ENCODE measurements at places on chromosomes 13 and 19.

GRCh38 chr19:58084596-58085347 lies 13.3 kb downstream of the ZSCAN18 start:
- no peak for DNase-seq

- DNase-seq, result no peak
Measured at GRCh38 chr19:3463714-3464586, 16.4 kb downstream of the SMIM24 start.

DNA sequence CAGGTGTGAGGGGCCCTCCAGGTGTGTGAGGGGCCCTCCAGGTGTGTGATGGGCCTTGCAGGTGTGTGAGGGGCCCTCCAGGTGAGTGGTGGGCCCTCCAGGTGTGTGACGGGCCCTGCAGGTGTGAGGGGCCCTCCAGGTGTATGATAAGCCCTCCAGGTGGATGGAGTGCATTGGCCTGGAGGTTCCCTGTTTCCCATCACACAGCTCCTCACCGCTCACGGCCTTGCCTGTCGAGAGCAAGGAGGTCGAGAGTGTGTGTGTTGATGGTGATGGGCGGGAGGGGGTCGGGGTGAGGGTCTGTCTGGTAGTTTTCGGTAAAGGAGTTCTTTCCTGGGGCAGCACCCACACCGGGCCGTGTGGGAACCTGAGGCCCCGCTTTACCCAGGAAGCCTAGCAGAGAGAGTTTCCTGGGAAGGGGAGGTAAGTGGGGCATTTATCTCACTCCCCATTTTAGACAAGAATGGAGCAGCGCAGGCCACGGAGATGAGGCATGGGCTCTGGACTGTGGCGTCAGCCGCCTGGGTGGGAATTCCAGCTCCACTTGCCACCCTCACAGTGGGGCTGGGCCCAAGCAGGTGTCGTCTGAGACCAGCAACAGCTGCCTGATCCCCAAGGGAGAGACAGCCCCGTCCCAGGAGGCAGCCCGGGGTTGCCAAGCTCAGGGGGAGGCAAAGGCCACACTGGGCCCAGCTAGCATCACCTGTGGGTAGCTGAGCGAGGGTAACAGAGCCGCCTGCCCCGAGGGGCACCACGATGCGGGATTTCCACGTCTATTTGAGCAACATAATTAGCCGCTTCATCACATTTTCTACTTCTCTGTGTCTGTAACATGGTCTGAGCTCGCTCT lies 10.9 kb upstream of the GAS6 start:
- DNase-seq, result no peak

GRCh38 chr13:98977568-98978265 lies at the start of gene DOCK9:
Gene DOCK9, minus strand, starts transcription at chr13:98978064. Its CDS starts 155 bp downstream, at chr13:98977909.
- no peak for DNase-seq

GRCh38 chr13:48944221-48944620 lies 31.5 kb upstream of the FNDC3A start:
- no peak for DNase-seq

DNA sequence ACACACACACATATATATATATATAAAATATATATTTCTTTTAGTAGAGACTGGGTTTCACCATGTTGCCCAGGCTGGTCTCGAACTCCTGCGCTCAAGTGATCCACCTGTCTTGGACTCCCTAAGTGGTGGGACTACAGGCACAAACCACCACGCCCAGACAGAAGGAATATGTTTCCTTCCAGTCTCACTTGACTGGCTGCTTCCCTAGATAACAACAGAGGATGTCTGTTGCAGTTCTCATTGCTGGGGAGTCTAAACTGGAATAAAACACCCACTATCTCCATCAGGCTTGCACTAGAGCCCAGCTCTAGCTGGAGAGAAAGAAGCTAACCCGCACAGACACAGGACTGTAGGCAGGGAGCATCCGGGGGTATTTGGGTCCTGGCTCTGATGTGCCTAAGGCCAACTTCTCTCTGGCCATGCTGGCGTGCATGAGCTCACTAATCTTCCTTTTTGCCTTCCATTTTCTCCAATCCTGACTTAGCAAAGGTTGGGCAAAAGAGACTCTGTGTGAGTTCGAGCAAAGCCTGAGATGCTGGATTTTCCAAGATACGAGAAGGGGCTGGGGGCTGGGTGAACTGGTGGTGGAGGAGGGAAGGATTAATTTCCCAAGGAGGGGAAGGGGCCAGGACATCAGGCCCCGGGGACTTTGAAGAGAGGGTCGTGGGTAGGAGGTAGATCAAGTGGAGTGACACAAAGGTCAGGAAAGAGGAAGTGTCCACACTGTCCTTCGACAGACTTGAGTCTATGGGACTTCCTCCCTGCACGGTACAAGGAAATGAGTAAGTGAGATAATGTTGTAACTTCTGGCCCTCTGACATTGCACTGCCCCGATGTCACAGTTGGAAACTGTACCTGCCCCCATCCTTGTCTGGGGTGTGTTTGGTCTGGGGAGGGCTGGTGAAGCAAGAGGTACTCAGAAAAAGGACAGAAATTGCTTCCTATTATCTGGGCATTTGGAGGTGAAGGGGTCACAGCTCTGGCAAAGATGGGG lies 22.5 kb upstream of the ALOX5AP start:
- DNase-seq, result peak; percentile 92

- DNase-seq, result no peak
Measured at GRCh38 chr13:44307255-44307654, 66.4 kb upstream of the SERP2 start.

DNA sequence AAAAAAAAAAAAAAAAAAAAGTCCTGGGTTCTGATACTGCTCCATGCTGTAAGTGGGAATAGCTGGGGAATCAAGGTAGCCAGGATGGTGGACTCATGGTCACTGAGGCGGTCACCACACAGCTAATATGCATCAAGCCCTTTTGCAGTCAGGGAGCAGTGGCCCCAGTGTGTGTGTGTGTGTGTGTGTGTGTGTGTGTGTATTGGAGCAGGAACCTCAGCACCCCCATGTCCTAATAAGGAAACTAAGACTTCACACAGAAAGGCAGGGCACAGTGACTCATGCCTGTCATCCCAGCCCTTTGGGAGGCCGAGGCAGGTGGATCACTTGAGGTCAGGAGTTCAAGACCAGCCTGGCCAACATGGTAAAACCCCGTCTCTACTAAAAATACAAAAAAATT lies 12.0 kb downstream of the B3GNT3 start:
- peak; percentile 3 for DNase-seq

- no peak for DNase-seq
Measured at GRCh38 chr13:48977286-48977625, 1.5 kb downstream of the FNDC3A start.

GRCh38 chr19:10086591-10087192 lies 575 bp downstream of the SHFL start:
- DNase-seq, result no peak

DNA sequence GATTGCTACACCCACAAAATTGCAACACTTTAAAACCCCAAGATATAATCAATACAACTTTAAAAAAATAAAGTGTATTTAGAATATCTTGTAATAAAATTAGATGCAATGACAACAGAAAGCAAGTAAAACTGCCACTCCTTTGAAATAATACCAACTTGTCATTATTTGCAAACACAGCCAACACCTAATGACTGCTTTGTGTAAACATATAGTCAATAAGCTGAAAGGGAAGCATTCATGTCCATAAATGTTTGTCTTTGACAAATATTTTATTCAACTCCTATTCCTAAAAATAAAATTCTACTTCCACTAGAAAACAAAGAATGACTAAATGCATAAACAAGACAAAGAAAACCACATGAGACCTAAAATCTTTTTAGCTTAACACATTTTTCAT lies 6.6 kb downstream of the SMAD9 start:
- DNase-seq, result no peak

DNA sequence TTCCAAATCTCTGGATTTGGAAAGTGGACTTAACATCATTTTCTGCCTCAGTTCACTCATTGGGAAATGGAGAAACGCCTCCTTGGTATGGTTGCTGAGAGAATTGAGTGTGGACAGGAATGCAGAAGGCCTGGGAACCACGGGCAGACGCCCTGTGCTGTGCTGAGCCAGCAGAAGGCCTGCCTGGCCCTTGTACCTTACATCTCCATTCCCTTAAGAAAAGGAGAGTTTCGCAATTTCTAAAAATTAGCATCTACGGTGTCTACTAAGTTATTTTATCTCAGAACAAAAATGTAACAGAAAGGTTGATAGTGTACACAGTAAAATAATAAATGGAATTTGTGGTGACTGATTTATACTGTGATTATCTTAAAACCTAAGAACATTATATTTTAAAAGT lies 78.7 kb downstream of the IPO5 start:
- no peak for DNase-seq

GRCh38 chr13:101649488-101650126 lies 197.1 kb downstream of the ITGBL1 start:
- peak; percentile 25 for DNase-seq

DNA sequence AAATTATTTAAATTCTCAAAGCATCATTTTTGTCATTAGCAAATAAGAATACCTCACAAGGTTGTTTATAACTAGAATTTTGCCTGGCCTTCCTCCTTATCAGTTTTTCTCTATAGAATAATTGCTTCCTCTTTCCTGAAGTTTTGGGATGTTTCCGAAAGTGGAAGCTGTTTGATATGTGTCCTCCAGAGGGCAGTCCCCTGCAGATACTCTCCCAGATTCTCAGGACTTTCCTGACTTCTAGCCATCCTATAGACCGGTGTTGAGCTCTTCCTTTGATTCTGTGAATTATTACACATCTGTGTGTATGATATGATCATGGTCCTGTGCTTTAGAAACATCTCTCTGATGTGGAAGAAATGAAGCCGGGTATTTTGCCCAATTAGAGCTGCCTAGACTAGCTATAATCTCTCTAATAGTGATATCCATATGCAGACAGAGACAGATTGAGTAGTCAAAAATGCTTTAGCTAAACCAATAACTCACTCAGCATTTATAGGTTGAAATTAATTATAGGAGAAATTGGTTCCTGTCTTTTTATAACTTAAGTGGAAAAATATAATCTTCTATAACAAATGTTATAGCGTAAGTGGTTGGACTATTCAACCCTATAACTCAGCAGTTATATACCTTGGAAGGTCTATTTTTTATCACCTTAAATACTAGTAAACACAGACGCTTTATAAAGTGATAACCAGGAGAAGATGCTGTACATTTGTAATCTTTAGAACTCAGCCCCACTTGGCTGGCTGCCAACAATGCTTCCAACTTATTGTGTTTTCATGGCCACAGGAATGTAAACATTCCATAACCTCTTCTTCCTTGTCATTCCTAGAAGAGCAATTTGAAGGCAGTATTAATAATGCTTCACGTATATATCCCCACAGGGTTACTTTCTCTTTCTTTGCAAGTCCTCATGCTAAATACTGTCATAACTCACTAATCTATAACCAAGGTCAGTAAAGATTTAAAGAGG lies 201.0 kb upstream of the RXFP2 start:
- DNase-seq, result peak; percentile 80

GRCh38 chr13:114203536-114203935 lies 24.5 kb downstream of the CFAP97D2 start:
- DNase-seq, result peak; percentile 29

- DNase-seq, result no peak
Measured at GRCh38 chr13:71493189-71493588, 373.8 kb downstream of the DACH1 start.

DNA sequence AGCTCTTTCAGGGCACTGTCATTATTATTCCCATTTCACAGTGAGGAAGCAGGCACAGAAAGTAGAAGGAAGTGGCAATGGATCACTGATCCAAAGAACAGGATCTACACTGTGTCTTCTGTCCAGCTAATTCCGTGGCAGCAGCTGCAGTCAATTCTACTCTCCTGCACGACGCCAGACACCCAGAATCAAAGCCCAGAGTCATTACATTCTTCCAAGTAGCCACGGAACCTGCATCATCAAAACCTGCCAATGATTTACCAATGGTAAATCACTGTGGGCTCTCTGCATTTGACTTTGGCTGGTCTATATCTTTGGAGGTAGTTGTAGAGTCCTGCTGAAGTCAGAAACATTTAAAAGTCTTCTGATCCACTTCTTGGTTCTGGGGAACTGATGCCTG lies 767.7 kb downstream of the LIG4 start:
- DNase-seq, result no peak

DNA sequence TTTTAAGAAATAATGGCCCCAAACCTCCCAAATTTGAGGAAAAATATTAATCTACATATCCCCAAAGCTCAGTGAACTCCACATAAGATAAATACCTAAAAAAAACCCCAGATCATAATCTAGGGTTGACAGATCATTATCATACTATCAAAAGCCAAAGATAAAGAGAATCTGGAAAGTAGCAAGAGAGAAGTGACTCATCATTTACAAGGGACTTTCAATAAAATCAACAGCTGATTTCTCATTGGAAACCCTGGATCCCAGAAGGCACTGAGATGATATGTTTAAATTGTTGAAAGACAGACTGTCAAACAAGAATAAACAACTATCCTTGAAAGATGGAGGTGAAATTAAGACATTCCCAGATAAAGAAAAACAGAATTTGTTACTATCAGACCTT lies 199.3 kb downstream of the KCNRG start:
- DNase-seq, result no peak

DNA sequence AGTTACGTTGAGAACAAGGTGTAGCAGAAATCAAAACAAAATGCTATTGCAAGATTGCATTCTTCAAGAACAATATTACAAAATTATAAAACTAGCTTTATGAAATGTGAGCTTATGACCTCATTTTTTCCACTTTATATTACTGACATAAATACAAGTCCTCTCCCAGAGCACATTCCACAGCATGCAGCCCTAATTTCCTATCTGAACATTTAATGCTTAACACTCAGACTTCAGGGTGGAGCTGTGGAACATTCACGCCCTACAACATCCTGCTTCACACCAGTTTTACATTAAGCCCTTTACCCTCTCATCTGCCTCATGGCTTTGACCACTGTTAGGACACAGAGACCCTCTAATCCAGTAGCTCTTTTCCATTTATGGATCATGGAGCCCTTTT lies 65.5 kb downstream of the EPSTI1 start:
- no peak for DNase-seq

DNA sequence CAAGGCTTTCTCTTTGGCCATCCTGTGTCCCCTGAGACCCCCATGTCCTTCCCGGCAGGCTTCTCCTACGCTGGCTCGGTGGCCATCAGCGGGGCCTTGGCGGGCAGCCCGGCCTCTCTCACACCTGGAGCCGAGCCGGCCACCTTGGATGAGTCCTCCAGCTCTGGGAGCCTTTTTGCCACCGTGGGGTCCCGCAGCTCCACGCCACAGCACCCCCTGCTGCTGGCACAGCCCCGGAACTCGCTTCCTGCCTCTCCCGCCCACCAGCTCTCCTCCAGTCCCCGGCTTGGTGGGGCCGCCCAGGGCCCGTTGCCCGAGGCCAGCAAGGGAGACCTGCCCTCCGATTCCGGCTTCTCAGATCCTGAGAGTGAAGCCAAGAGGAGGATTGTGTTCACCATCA lies 14.2 kb downstream of the PLEKHJ1 start:
- no peak for DNase-seq

- DNase-seq, result no peak
Measured at GRCh38 chr13:30685320-30685859, 50.0 kb upstream of the ALOX5AP start.

GRCh38 chr13:55001881-55002280 lies 1973.3 kb downstream of the OLFM4 start:
- no peak for DNase-seq

GRCh38 chr19:51771376-51772130 lies 10.6 kb downstream of the FPR2 start:
- peak; percentile 76 for DNase-seq
